DMS153 (cell line): ENCODE measurements at places on chromosomes 6 and 20.

DNA sequence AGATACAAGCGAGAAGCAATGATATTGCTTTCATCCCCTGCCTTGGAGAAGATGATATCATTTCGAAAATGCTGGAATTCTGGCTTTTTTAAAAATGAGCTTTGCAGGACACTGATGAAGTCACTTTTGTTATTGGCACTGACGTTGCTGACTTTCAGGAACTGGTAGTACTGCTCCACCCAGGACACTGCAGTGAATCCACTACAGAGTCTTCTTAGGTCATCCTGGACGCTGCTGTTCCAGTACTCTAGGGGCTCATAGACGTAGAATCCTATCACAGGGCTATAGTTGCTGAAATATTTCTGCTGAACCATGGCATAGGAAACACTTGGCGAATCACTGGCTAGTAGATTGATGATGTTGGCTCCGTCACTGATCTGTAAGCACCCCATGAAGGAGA is 97.2 kb downstream of the OPN5 start:
- no peak for DNase-seq

DNA sequence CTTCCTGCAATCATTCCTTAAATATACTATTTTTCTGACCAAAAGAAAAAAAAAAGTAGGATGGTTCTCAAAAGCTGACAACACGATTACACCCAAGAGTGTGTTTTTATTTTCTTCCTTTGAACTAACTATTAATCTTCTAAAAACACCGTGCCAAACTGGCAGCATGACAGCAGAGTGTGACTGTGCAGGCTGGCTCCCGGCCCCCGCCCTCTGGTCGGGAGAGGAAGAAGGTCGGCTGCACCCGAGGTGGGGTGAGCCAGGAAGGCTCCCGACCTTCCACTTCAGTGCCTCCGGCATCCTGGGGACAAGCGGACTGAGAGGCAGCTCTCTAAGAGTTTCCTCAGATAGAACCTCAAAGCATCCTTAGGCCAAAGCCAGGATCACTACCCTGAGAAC is 29.2 kb downstream of the SLC22A23 start:
- no peak for DNase-seq

DNA sequence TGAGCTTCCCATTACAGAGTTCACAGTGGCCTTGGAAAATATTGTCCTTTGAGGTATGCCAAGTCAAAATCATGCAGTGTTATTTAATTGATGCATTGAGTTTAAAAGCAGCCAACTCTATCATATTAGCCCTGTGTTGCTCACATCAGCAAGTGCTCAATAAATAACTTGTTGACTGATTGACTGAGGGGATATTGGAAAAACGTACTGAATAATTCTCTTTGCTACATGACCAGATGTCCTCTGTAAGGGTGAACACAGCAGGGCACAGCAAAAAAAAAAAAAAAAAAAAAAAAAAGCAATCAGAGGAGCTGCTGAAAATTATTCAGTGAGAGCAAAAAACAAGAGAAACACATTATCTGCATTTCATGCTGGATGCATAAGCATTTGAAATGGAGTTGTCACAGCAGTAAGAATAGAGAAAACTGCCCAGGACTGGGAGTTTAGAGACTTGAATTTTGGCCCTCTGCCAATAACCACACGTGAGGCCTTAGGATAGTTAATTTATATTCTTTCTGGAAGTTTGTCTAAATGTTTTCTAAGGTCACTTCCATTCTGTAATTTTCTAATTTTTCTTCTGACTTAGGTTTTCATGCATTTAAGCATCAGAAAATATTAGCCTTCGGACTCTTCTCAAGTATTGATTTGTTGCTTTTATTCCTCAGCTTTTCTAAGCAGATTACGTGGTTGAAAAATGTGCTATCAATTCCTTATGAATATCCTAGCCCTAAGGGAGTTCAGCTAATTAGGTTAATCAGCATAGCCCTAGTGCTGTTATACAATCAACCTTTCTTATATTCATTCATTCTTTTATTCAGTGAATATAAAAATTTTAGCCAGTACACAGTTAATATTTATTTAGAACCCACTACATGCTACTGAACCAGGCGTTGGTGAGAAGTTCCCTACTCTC is 246.8 kb upstream of the STXBP5 start:
- no peak for DNase-seq

- no peak for DNase-seq
Measured at GRCh38 chr6:111175109-111175508, 87.8 kb downstream of the SLC16A10 start.

GRCh38 chr6:89251170-89251569 is 34.0 kb upstream of the GABRR1 start:
- no peak for DNase-seq

DNA sequence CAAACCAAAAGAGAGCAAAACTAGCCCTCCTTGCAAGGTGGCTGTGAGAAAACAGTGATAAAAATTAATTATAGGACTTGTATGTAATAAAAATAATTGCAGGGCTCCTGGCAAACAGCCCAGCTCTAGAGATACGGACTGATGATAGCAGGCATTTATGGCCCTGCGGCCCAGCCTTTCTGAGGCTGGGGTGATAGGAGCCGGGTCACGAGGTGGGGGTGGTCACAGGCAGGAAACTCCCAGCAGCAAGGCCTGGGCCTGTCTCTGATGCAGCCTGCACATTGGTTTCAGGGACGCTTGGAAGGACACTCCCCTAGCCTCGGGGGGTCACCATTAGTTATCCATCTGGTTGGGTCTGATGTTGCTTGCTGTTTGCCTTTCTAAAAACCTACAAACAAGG is 18.7 kb upstream of the TTPAL start:
- DNase-seq = no peak

DNA sequence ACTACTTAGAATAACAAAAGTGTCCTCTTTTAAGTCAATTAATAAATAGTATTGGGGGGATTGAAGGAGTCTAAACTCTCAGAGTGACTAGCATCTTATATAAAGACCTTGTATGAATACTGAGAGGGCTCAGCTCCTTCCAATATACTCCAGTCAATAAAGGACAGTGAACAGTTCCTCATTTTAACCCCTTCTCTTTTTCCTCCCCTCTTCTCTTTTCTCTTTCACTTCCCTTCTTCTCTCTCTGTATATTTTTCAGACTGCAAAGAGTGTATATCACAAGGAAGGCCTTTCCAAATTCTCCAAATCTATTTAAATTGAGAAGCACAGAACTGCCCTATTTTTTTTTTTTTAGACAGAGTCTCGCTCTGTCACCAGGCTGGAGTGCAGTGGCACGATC is 99.5 kb downstream of the CD164 start:
- no peak for DNase-seq

DNA sequence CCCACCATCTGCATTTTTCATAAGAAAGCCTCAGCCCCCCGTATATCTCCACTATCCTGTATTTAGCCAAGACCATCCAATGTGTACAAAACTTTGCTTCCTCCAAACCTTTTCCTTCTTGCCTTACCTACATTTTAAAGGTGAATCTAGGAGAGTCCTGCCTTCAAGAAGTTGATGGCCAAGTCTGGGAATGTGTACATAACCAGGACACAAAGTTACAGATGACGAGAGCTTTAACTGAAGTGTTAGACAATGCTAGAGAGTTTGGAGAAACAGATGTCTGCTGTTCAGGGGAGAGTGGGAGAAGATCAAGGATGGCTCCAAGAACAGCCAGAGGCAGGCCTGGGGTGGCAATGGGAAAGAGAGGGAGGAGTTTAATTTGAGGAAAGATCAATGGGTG is 2.3 kb upstream of the UQCC2 start:
- DNase-seq = no peak
